Stimulated activated CD4-positive, alpha-beta T cell treated with anti-CD3 and anti-CD28 coated beads, Interleukin-1b, Interleukin-23, amount 100 ng/mL, for 1 hour (primary cell): ENCODE measurements at places on chromosomes 6 and 20.

- no peak for DNase-seq
These were observed 359.4 kb downstream of the EPHA7 start for GRCh38 chr6:93059911-93060310.

- DNase-seq: no peak
These were observed 497.3 kb downstream of the PRKN start for GRCh38 chr6:162230147-162230752.

GRCh38 chr6:21742238-21742660 is 148.7 kb downstream of the SOX4 start:
- no peak for DNase-seq

GRCh38 chr20:2536560-2536986 is at the start of gene TMC2:
Gene TMC2 (plus strand): TSS chr20:2536573. CDS start chr20:2536622, 49 bp downstream.
- DNase-seq: no peak

GRCh38 chr20:38162878-38163875 is 1.9 kb downstream of the TGM2 start:
- DNase-seq: no peak

GRCh38 chr6:1597924-1598323 is 11.8 kb upstream of the FOXC1 start:
- DNase-seq: no peak

GRCh38 chr6:114830515-114830914 is 487.7 kb upstream of the HS3ST5 start:
- DNase-seq: no peak

- DNase-seq: no peak
These were observed 365.2 kb downstream of the SYNE1 start for GRCh38 chr6:152271776-152272464.

GRCh38 chr6:166559211-166559610 is 27.3 kb downstream of the RAMACL start:
- DNase-seq: no peak

DNA sequence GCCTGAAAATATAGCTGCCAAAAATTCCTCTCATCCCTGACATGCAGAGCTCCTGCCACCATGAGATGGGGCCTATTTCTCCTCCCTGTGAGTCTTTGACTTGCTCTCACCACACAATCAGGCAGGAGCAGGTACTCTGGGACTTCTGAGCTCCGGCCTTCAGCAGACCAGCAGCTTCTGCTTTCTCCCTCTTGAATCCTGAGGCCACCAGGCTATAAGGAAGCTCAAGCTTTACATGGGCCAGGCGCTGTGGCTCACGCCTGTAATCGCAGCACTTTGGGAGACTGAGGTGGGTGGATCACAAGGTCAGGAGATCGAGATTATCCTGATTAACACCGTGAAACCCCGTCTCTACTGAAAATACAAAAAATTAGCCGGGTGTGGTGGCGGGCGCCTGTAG is 238.7 kb upstream of the RREB1 start:
- no peak for DNase-seq

- DNase-seq: no peak
These were observed 90.3 kb downstream of the SHLD1 start for GRCh38 chr20:5840411-5841002.

- no peak for DNase-seq
These were observed 14.1 kb downstream of the TGIF2 start for GRCh38 chr20:36587388-36588070.

DNA sequence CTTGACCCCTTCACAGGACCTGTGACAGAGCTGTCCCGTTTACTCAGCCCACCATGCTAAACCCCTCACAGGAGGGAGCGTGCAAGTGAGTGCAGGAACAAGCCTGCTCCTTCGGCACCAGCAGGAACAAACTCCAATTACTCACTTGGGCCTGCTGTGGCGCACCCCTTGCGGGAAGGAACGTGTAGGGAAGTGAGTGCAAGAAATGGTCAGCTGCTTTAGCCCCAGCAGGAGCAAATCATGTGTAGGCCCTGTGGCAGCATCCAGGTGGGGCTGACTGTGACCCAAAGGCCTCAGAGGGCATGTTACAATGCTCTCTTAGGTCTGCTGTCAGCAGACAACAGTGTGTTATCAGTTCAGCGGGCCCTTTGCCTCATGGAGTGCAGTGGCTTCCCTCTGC is 574.4 kb downstream of the PRKN start:
- DNase-seq: no peak

DNA sequence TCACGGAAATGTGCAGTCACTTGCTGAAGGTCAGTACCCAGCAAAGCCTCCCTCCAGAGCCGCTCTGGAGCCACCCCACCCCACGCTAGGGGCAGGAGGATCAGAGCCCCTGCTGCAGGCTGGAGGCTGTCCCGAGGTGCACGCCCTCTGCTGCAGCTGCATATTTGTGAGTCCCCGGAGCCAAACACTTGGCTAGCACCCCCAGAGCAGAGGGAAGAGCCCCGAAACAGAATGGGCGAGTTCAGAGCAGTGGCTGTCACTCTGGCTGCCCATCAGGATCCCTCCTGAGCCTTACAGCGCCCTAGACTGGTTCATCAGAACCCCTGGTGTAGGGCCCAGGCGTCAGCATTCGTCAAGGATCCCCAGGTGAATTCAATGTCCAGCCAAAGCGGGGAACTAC is 9.5 kb upstream of the TULP1 start:
- no peak for DNase-seq

DNA sequence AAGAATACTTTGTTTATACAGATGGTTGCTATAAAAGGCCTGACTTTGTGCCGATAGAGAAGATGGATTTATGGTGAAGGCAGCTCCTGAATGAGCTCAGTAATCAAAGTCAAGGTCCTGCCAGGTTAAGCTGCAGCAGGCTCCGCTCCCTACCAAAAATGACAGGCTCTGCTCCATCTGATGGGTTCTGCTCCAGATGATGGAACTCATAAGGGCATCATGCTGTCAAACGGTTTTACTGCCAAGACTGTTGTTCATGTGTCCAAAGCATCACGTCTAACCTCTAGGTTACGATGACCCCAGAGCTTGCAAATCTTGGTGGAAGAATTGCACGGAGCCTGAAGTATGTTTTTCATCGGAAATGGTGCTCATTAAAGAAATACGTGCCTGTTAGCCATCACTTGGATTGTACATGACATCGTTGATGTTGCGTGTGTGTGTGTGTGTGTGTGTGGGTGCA is 19.2 kb upstream of the PTGIS start:
- no peak for DNase-seq

DNA sequence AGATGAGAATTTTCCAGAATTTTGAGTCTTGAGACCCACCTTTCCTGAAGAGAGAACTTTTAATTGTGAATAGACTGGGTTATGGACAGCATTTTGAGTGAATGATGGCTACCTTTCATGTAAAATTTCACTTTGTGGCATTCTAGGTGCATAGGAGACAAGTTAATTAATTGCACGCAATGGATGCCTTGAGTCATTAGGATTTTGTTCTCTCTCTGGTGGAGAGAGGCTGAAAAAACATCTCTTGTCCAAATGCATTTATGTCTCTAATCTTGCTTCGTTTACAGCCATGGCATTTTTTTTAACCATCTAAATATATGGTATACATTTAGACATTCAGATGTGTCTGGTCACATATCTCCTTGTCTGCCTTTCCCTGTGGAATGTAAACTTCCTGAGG is 3.1 kb downstream of the RHAG start:
- DNase-seq: no peak

DNA sequence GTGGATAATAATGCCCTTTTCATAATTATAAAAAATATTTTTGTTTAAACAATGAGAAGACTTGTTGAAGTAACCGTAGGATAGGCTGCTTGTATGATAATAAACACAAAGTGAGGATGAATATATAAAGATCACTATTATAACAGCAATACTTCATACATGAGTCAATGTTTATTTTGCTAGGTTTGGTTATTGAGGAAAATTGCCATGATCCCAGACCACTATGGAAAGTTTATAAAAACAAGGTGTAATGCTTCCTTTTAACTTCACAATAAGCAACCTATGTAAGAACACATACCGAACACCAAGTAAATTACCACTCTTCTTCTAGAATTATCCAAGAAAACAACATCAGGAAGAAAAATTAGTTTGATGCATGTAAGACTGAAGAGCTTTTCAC is 495.3 kb upstream of the RNF217 start:
- no peak for DNase-seq

DNA sequence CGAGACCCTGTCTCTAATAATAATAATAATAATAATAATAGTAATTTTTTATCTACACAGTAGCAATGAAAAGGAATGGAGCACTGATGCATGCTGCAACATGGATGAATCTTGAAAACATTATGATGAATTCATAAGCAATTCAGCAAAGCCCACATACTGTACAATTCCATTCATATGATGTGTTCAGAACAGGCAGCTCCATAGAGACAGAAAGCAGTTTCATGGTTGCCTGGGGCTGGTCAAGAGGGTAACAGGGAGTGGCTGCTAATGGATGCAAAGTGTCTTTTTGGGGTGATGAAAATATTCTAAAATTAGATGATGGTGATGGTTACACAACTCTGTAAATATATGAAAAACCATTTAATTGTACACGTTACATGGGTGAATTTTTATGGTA is 43.6 kb downstream of the SLC24A3 start:
- DNase-seq: no peak

DNA sequence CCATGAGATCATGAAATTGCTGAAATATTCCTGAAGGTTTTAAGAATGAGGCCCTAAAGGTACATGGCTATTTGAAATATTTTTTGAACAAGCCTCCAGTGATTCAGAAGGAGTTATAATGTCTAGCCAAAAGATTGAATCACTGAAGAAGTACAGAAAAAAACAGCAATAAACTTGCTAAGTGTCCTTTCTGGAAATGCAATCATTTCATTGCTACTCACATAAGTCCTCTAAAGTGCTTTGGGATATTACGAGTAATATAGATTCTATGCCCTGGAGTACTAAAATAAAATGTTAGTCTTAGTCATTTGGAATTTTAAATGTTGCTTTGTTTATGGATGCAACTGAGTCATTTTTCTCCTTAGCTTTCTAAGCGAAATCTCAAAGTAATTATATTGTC is 32.7 kb downstream of the CENPW start:
- no peak for DNase-seq

DNA sequence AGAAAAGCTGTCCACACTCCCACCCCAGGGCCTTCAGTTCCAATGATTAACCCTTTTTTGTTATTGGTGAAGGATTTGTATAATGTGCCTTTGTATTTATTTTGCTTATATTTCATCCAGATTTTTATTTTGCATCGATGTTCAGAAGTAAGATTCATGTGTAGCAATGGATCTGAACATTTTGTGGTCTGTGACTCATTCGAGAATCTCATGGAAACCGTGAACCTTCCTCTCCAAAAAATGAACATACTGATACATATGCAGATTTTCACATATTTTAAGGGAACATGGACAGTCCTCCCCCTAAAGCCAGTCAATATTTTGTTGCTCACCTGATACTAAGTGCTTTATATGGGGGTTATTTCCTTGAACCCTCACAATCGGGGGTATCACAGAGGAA is 421.8 kb upstream of the SOX4 start:
- no peak for DNase-seq

- no peak for DNase-seq
These were observed 38.1 kb downstream of the IRF4 start for GRCh38 chr6:429515-430121.

DNA sequence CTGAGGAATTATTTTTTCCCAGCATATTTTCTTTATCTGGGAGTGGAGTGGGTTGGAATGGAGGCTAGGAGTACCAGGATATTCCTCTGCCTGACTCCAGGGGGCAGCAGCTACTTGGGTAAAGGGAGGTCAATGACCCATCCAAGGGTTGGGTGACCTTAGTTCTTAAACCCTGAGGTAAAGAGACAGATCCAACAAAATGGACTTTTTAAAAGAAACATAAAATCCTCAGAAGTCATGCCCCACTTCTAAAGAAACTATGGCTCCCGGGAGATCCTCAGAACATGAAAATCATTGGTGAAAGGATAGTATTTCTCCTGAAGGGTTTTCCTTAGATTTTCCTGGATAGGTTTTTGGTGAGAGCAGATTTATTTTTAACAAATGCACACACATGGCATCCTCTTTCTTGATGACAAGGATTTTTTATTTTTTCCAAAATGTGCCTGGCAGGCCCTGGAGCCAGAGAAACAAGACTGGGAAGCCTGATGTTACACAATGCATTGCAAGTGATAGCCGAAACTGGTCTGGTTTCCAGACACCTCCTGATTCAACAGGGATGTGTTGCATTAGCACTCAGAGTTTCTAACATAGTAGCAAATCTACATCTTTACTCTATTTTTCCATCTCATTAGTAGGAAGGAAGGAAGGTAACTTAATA is 240.9 kb upstream of the BTBD3 start:
- DNase-seq: no peak

DNA sequence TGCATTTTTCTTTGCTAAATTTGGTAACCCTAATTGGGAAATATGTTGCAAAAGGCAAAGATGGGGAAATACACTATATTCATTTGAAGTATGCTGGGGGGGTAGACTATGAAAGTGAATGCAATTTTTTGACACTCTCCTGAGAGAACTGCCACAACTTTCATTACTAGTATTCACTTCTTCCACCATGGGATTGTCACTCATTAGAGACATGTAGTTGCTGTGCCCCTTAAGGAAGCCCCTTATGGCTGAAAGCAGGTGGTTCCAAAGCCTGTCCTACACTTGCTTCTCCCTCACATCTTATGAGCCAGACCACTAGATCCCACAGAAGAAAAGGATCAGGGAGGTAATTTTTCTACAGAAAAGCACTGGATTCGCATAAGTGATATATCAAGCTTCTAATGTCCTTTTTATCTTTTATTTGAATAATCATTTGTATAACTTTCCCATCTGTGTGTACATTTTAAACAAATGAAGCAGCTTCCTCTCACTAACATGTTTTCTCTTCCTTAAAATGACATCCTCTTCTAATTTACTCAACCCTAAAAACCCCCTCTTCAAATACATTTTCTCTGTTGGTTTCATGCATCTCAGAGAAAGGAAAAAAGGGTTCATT is 83.8 kb downstream of the GCLC start:
- no peak for DNase-seq

GRCh38 chr20:6108330-6108729 is 14.5 kb downstream of the FERMT1 start:
- DNase-seq: no peak

DNA sequence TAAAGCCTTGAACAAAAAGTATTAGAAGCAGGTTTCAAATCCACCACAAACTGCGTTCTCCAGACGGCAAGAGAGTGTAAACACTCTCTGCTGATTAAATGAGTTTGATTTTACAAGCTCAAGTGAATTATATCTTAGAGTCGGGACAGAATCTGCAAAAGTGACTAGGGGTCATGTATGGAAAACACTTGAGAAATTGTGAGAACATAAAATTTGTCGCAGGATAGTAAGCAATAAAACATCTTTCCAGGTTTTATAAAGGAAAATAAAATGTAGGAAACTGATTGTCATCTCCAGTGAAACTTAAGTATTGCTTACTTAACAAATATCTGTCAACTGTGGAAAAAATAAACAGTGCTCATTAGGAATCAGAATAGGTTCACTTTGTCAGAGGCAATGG is 374.2 kb downstream of the ARHGAP18 start:
- no peak for DNase-seq

DNA sequence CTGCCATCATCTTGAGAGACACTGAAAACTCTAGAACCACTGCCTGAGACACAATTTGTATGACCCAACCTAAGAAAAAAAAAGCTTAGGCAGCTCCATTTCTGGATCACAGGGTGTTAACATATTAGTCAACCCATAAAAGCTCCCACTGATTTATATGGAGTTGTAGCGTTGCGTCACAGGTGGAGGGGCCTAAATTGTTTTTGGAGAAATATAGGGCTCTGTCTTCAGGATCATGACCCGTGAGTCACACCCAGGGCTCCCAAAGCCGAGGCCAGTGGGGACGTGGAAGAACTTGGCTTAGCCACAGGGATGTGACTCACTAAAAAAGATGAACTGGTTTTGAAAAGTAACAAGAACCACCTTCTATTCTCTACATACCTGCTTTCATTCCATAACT is 116.5 kb upstream of the BMP2 start:
- no peak for DNase-seq

GRCh38 chr6:151213352-151213751 is 26.4 kb upstream of the AKAP12 start:
- no peak for DNase-seq
